ENCODE measurements at places on chromosomes 7 and 10.

DNA sequence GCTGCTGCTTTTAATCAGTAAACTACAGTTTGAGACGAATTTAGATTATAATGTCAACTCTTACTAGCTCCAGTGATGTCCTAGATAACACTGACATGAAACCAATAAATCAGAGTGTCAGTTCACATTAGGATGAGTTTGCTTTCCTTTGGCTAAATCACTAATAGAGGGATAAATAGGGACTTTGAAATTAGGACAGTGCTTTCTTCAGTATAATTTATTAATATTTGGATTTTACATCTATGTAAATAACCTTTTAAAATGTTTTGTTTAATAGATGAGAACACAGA is 55.6 kb downstream of the C1GALT1 start:
- DNase-seq, result no peak

DNA sequence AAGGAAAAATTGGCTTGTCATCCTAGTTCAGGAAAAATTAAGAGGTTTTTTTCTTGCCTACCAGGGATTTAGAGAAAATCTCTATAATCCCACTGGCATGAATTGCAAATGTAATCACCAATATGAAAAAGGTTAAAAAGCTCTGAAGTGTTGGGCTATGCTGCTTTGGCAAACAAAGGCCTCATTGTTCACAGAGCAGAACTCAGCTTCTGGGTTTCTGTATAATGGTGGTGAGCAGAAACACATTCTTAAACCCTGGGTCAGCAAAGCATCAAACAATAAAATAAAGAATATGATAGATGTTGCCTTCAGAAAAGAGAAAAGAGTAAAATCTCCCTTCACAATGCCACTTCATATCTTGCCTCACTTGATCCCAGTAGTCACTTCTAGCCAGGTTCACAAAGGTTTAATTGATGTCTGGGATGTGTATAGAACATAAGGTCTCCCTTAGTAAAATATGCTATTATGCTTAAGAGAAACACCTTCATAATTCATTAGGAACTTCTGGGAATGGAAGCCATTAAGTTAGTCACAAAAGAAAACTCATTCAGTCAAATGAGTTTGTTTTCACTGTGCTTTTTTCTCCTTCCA is 1255.5 kb upstream of the PHF14 start:
- DNase-seq, result no peak

GRCh38 chr7:24862461-24862860 is 105.2 kb upstream of the GSDME start:
- DNase-seq, result no peak

GRCh38 chr7:156478486-156478885 is 162.1 kb upstream of the RNF32 start:
- DNase-seq, result no peak

DNA sequence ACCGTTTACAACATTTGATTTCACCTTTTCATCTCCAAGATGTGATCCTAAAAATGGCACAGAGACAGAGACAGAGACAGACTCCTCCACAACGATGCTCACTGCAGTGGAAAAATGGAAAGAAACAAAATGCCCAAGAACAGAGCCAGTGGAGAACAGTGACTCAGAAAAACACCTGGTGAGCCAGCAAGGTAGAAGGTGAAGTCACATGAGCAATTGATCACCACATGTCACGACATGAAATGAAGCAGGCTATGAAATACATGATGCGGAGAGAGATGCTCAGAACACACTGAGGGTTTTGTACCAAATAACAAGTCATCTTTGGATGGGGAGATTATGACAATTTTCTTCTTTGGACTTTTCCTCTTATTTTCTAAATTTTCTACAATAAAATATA is 3.5 kb downstream of the MSMB start:
- DNase-seq, result no peak

DNA sequence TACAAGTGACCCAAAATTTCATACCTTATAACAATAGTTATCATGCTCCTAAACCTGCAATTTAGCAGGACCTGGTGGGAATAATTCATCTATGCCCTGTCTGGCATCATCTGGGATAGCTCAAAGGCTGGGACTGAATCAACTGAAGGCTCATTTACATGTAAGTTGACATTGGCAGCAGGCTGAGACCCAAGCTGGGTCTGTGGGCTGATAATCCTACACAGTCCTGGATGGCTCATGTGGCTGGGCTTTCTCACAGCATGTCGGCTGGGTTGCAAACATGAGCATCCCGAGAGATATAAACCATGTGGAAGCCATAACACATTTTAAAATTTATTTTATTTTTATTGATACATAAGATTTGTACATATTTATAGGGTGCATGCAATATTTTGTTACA is 19.5 kb upstream of the ABCB5 start:
- no peak for DNase-seq

- DNase-seq, result no peak
Observed at GRCh38 chr10:93435621-93436397, 46.3 kb downstream of the MYOF start.

DNA sequence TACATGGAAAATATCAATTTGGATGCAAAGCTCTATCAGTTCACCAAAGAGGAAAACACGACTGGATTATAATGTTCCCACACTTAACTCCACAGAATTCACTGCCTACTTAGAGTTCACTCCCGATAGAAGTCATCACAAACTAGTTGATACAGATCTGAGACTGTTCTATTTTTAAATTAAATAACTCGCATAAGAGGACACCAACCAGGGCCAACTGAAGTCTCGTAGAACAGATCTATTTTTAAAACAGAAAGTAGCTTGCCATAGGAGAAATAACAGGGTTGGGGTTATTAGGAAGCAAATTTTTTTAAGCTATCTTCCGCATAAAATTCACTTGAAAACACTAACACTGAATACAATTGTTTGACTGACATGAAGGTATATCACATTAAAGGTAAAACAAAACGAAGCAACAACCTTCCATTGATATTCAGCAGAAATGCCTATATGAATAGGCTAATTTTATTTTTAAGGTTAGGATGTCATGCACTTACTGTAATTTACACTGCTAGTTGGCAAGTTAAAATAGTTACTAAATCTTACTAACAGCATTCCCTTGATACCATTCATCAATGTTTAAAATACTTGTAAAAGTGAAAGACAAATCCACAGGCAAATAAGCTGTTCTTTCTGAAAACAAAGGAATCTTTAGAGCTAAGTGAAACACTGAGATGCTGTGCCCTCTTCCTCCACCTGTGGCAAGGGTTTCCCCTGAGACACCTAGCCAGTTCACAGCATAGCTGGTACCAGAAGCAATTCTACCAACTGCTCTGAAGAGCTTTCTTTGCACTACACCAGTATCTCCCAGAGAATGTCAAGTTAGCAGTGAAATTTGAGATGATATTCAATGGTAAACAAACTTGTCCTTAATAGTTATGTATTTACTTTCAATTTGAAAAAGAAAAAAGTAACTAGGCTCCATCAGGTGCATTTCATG is 186.7 kb upstream of the ANK3 start:
- DNase-seq, result no peak

- DNase-seq, result no peak
Observed at GRCh38 chr7:143315776-143316175, at the start of gene CLCN1. Gene CLCN1, plus strand, starts transcription at chr7:143316111. Its CDS starts 102 bp downstream, at chr7:143316213.

DNA sequence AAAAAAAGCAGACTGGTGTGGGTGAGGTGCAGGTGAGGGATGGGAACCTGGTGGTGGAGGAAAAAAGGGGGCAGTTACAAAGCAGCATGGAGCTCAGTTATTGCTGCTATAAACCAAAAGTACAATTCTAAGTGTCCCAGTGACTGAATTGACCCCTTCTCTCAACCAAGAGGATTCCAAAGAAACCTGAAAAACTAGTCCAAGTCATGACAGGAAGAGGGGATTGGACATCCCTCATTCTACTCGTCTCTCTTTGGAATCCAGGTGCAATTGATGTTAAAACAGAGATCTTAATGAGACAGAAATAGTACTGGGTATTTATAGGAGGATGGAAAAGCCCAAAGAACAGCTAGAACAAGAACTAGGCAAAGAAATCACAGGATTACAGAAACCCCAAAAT is 322.3 kb upstream of the IGFBP3 start:
- DNase-seq, result no peak

DNA sequence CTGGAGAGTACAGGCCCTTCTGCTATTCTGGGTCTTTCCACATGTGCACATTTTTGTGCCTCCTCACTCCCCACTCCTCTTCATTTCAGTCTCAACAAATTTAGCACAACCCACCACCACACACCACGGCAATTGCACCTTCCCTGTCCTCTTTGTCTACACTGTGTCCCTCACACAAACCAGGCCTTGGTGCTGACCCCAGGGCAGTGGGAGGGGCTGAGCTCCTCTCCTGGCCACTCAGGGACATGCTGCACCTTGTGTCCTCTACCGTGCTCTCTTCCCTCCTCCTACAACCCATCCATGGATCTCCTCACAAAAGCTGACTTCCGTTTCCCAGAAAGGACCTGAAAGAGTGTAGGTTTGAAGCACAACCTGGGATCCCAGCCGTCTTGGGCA is 90.9 kb upstream of the IKZF1 start:
- DNase-seq, result no peak

DNA sequence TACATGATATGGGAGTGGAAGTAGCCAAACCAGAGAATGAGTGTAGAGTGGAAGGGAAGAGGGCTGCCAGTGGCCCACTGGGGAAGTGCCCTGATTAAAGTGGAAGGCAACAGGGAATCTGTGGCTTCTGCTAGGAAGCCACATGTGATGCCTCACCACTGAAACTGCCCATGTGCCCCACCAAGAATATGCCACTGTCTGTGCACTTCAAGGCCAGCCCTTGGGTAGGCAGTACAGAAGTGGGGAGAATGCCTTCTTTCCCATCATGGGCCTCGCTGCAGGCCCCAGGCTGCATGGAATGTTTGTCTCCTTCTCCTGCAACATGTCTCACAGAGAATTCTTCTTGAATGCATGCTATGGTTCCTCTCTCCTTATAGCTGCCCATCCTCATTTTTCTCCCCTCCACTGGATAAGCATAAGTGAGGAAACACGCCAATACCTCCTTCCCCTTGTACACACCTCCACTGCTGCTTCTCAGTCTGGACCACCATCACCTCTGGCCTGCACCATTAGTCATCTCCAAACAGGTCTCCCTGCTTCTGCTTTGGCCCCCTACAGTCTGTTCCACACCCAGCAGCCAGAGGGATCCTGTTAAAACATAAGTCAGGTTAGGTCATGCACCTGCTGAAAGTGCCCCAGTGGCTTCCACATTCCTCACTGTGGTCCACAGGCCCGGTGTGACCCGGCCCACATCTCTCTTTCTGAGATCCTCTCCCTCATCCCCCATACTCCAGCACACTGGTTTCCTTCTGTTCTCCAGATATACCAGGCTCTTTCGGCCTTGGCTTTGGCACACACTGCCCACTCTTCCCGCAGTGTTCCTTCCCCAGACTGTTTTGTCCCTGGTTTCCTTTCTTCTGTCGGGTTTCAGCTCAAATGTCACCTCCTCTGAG is 37.1 kb downstream of the SNX10 start:
- DNase-seq, result no peak

GRCh38 chr10:80526742-80527141 is 11.0 kb upstream of the SH2D4B start:
- DNase-seq, result peak; percentile 54

- DNase-seq, result no peak
Observed at GRCh38 chr10:98832738-98833137, 386.0 kb upstream of the HPS1 start.

DNA sequence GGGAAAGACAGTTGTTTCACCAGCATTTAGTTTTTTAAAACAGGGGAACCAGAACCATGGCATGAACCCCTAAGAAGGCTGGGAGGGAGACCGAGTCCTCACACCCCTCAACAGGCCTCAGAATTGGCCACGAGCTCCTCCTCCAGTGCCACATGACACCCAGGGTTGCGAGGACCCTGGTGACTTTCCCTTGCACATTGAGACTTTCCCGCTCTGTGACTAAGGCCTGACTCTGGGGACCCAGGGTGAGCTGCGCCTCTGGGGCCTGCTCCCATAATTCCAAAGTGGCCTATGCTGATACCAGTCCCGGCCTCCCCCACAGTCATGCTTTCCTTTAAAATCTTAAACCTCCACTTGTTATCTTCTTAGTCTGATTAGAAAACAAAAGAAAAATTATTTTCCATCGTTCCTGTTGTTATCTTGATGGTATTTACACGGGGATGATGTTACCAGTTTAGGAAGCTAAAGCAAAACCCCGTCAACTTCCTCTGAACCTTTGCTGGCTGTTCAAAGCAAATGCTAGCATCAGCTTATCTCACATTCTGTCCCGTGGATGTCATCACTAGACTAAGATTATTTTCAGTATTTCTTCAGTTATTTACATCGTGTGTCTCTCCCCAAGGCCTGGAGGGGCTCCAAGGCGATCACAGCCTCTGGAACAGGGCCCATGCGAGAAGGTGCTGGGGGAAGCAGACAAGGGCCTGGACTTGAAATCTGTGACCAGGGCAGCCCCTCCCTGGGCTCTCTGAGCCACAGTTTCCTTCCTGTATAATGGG is 42.1 kb downstream of the FAM53B start:
- peak; percentile 73 for DNase-seq

- DNase-seq, result peak; percentile 38
Observed at GRCh38 chr7:33050535-33051318, 11.8 kb downstream of the NT5C3A start.

- no peak for DNase-seq
Observed at GRCh38 chr10:129099992-129100391, 367.0 kb upstream of the MGMT start.

GRCh38 chr7:146115851-146116520 is 615 bp upstream of the CNTNAP2 start:
- DNase-seq, result peak; percentile 49

DNA sequence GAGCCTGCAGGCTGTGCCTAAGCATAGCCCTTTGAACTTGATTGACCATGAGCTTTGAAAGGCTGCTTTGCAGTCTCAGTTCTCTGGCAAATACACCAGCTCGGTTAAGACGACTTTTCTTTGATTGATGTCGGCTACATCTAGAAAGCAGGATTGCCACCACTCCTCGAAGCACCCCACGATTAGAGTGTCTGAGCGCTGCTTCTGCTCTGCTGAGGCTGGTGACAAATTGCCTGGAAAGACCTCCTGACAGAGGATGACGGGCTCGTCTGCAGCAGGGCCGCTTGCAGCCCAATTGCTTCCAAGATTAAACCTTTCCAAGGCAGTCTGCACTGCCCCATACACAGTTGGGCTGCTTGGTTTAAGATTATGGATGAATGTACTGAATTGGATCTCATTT is 182.0 kb downstream of the CUX1 start:
- DNase-seq, result no peak

GRCh38 chr10:15370212-15370855 is 755 bp downstream of the FAM171A1 start:
- DNase-seq, result peak; percentile 32

GRCh38 chr10:127892743-127893142 is at the start of gene CLRN3:
Gene CLRN3, minus strand, starts transcription at chr10:127892941. Its CDS starts 157 bp downstream, at chr10:127892784.
- DNase-seq, result no peak

GRCh38 chr10:628386-629045 is 61.0 kb downstream of the DIP2C start:
- no peak for DNase-seq

DNA sequence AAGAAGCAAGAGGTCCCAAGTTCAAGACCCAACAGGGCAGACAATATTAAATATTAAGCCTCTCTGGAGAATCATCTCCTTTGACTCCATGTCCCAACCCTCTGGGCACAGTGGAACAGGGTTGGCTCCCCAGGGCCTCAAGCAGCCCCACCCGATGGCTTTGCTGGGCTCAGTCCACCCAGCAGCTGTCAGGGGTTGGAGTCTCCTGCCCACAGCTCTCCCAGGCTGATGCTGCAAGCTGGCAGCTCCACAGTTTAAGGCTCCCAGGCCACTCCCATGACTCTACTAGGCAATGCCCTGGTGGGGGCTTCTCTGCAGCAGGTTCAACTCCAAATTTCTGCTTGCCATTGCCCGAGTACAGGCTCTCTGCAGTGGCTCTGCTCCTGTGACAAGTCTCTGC is 55.1 kb downstream of the LARP4B start:
- no peak for DNase-seq

GRCh38 chr7:27419581-27420177 is 177.1 kb downstream of the EVX1 start:
- DNase-seq, result no peak

- no peak for DNase-seq
Observed at GRCh38 chr10:50219646-50220045, 31.7 kb downstream of the ASAH2 start.

All from activated naive CD4-positive, alpha-beta T cell treated with anti-CD3 and anti-CD28 coated beads for 36 hours (primary cell).